Anterior cingulate cortex (tissue), 58 donors: ENCODE measurements at places on chromosomes 1 and 21.

DNA sequence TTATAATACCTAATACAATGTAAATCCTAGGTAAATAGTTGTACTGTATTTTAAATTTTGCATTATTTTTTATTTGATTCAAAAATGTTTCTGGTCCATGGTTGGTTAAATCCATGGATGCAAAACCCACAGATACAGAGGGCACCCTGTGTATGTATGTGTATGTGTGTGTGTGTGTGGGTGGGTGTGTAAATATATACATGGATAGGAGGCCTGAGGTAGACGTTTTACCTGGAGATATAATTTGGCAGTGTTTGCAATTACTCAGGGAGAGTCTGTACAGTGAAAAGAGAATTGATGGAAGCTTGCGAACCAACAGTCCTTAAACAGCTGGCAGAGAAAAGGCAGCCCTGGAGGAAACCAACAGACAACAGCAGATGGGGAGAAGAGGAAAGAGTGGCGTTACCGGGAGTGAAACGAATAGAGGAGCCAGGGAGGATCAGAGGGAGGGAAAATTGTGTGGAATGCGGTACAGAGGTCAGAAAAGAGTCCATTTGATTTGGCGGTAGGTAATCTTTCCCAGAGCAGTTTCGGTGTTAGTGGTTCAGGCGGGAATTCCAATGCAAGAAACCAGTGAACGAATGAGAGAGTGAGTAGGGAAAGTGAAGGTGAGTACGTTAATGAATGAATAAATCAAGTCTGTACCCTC, 47.9 kb upstream of the NBL1 start:
- no peak for DNase-seq

DNA sequence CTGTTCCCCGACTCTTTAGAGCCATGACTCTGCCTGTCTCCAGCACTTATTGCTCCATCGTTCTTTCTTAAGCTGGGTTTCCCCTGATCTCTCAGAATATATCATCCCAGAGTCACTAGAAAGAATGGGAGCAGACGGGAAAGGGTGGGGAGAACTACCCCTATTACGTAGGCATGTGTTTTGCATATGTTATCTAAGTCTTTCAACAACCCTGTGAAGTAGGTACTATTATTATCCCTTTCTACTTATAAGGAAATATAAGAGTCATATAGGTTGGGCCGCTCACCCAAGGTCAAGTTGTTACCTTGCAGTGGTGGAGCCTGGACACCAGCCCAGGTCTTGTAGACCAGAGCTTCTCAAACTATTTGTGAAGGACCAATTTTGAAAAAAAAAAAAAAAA, 38.7 kb downstream of the ELF3 start:
- DNase-seq, result no peak

DNA sequence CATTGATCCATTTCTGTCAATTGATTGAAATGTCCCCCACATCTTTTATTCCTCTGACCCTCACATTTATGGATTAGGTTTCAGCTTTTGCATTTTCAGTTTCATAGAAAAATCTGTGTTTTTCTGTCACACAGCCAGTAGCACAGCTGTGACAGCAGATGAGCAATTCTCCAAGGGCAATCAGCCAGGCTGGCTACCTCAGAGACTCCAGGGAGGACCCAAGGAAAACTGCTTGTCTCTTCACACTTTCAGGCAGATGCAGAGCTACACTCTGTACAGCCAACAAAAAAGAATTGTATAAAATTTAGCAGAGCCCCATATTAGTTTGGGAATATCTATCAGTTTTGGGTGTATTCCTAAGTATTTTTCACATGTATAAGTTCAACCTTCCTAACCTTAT, 257.2 kb downstream of the LRRC7 start:
- DNase-seq, result no peak

- DNase-seq, result no peak
Measured at GRCh38 chr1:211613951-211614350, 35.0 kb upstream of the SLC30A1 start.
